ENCODE measurements at places on chromosomes 4 and X.

- H3K4me3 ChIP-seq, result no peak overlapping the region
- H3K36me3 ChIP-seq, result no peaks in the 10 kb centered on the region
- peaks cover 2% of the 10 kb centered on the region for H3K4me1 ChIP-seq
- H3K27ac ChIP-seq, result no peak overlapping the region
Observed at GRCh38 chr4:3487861-3488260, 24.8 kb downstream of the DOK7 start.

GRCh38 chr4:150402871-150403272, 179.1 kb upstream of the MAB21L2 start:
- H3K4me3 ChIP-seq, result no peak overlapping the region
- H3K4me1 ChIP-seq, result no peaks in the 10 kb centered on the region
- peak; percentile 25 for DNase-seq
- peaks cover 23% of the 10 kb centered on the region for H3K36me3 ChIP-seq

- H3K27ac ChIP-seq, result no peak overlapping the region
- no peaks in the 10 kb centered on the region for H3K36me3 ChIP-seq
- peaks cover 3% of the 10 kb centered on the region for H3K4me1 ChIP-seq
- no peaks in the 10 kb centered on the region for H3K27me3 ChIP-seq
- DNase-seq, result no peak
Observed at GRCh38 chr4:148265627-148266026, 176.6 kb downstream of the NR3C2 start.

GRCh38 chrX:8988446-8988845, 45.5 kb downstream of the FAM9B start:
- no peaks in the 10 kb centered on the region for H3K36me3 ChIP-seq
- peak; percentile 46 for DNase-seq
- no peaks in the 10 kb centered on the region for H3K27me3 ChIP-seq

DNA sequence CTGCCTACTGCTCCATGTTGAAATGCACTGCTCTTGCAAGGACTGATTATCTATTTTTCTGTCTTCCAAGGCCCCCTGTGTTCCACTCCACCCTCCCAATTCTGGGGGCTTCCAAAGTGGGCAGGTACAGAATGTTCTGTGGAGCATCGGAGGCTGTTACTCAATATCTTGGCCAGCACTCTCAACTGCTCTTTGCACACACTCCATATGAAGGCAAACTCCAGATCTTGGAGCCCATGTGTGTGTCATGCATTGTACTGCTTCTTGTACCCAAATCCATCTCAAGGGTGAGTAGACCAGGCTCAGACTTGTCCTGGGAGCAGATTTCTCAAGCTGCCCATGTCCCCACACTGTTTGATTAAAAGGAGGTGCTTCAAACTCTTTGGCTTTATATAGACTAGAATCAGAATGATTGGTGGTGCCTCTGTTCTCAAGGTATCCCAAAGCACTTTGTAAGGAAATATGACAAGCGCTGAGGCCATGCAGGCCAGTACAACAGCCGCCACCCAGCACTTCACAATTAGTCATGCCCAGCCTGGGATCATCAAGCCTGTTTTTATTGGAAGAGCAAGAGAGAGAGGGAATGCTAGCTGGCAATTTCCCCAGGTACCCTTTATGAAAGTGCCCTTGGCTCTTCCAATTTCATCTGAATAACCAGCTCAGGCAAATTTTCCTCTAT, 44.3 kb downstream of the AR start:
- H3K36me3 ChIP-seq, result no peaks in the 10 kb centered on the region
- H3K27ac ChIP-seq, result no peak overlapping the region
- H3K4me1 ChIP-seq, result no peaks in the 10 kb centered on the region
- no peak overlapping the region for H3K4me3 ChIP-seq
- DNase-seq, result no peak

DNA sequence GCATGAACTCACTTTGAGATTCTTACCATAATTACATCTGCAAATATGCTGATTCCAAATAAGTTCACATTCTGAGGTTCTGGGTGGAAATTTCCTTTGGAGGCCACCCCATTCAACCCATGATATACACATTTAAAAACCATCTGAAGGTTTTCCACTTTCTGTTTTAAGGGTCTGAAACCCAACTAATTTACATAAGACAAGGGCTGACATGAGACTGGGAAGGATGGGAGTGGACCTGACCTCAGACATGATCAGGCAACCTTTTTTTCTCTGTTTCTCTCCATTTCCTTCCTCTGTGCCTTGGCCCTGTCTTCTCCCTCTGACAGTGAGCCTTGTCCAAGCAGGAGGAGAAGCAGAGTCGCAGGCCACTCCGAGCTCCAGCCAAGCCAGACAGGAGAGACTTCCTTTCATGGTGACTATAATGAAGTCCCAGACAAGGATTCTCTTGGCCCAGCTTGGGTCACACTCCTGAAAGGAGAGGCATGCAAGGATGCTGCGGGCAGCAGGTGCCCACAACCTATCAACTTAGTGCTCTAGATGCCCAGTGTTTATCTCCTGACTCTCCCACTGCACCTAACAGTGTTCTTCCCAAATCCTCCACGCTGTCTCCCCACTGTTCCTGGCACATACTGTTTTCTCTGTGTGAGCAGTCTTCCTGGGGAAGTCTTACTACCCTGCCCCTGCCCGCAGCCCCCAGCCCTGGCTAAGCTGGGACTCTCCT, 39.9 kb downstream of the MSX1 start:
- DNase-seq, result no peak
- no peak overlapping the region for H3K4me3 ChIP-seq
- H3K36me3 ChIP-seq, result no peaks in the 10 kb centered on the region
- no peaks in the 10 kb centered on the region for H3K4me1 ChIP-seq
- H3K27ac ChIP-seq, result no peak overlapping the region
- peaks cover 6% of the 10 kb centered on the region for H3K27me3 ChIP-seq

- no peak overlapping the region for H3K27ac ChIP-seq
- peaks cover 5% of the 10 kb centered on the region for H3K27me3 ChIP-seq
- DNase-seq, result no peak
- H3K4me1 ChIP-seq, result no peaks in the 10 kb centered on the region
- peaks cover 1% of the 10 kb centered on the region for H3K36me3 ChIP-seq
Observed at GRCh38 chr4:24719615-24720014, 75.8 kb upstream of the SOD3 start.
